ENCODE measurements at places on chromosomes 5 and 9.

DNA sequence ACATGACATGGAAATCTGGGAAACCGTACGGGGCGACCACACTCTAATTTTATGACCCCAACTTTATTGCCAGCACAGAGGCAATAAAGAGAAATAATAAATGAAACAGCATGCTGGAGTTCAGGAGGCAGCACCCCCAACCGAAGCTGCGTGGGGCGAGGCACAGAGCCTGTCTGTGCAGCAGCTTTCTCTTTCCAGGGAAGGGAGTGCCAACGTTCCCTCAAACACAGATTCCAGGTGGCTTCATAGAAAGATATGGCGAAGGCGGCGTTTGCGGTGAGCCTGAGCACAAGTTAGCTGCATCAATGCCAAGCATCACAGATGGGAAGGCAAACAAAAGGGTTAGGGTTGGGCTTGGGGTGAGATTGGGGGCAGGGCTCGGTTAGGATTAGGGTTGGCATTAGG is 114.8 kb downstream of the HSD17B3 start:
- DNase-seq = no peak

DNA sequence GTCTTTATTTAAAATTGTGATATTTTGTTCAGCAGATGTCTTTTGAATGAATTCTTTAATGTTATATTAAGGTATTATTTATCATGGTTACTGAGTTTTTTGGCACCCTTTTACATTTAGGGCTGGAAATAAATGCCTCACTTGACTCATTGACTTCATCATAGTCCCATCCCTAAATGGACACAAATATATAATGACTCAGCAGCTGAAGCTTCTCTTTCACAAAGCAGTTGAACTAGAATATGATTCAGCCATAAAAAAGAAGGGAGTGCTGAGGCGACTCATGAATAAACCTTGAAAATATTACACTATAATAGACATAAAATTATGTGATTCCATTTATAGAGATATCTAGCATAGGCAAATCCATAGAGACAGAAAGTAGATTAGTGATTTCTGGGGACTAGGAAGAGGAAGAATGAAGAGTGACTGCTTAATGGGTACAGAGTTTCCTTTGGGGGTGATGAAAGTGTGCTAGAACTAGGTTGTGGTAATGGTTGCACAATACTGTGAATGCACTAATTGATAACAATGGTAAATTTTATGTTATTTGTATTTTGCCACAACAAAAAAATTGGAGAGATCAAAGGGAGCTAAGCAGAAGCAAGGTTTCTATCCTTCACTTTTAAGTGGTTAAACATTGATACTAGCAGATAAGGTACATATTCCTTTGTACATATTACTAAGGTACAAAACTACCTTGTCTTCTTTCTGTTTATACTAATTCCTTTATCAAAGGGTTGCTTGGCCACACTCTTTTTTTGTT is 449.6 kb downstream of the NTRK2 start:
- no peak for DNase-seq

DNA sequence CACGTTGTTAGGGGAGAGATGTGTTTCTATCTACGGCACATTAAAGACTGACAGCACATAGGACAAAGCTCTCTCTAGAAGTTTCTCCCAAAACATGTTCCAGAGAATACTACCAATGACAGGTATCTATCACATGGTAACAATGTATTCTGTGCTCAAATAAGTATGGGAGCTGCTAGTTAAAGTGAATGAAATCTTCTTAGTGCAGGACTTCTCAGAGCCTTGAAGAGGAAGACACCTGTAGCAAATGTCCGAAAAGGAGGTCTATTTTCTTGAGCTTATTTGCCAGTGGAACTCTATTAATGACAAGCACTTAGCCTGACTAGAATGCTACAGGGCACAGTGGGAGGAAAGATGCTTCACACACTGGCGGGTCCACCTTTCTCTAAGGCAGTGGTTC is 137.4 kb downstream of the ENTREP1 start:
- DNase-seq = no peak

- no peak for DNase-seq
Measured at GRCh38 chr5:32585122-32585445, 273 bp upstream of the SUB1 start.

GRCh38 chr5:68187268-68188055 is 28.1 kb upstream of the PIK3R1 start:
- no peak for DNase-seq

GRCh38 chr9:98494852-98495251 is 213.9 kb downstream of the GABBR2 start:
- no peak for DNase-seq

GRCh38 chr9:71144495-71144894 is 23.1 kb upstream of the TRPM3 start:
- DNase-seq = no peak

DNA sequence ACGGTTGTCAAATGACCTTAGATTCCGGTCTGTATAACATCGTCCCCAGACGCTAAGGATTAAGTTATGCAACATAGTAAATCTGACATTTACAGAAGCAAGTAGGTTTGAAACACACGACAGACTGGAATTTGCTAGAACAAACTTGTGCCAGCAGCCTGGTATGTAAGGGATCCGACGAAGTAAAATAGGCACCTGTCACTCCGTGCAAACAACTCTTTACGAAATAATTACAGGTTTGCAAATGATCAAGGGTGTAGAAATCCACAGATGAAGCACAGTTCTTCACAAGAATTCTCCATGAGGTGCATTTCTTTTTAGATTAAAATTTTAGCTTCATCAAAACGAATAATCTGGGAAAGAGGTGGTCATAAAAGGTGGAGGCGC is 508 bp downstream of the MOCS2 start:
- no peak for DNase-seq

DNA sequence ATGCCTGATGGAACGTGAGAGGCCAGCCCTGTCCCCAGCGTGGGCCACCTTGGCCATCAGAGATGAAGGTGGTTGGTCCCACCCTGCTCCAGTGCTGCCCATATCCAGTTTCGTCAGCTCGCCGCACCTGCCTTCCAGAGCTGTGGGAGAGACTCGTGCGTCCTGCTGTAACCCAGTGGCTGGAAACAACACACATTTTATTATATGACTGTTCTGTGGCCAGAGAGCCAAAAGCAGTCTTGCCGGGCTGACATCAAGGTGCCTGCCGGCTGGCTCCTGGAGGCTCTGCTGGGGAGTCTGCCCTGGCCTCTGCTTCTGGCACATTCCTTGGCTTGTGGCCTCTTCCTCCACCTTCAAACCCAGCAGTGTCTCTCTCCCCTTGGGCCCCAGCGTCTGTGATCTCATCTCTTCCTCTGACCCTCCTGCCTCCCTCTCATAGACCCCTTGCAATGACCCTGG is 94.7 kb downstream of the RXRA start:
- DNase-seq = no peak
